Activated CD4-positive, CD25-positive, alpha-beta regulatory T cell (primary cell): ENCODE measurements at places on chromosomes 1 and 21.

DNA sequence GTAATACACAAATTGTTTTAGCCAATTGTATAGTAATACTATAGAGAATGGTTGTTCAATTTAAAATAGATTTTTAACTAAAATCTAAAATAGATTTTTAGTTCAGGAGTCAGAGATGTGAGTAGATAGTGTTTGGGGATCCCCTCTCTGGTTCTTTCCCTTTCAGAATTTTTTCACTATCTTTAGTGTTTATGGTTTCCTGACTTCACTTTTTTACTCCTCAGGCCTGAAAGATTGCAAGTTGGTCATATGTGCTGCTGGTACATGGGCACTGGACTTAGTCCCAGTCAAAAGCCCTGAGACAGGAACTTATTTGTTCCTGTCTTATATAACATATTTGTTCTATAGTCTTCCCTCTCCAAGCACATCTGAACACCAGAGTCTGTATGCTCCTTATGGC lies 96.8 kb upstream of the ATP1B1 start:
- DNase-seq = no peak

DNA sequence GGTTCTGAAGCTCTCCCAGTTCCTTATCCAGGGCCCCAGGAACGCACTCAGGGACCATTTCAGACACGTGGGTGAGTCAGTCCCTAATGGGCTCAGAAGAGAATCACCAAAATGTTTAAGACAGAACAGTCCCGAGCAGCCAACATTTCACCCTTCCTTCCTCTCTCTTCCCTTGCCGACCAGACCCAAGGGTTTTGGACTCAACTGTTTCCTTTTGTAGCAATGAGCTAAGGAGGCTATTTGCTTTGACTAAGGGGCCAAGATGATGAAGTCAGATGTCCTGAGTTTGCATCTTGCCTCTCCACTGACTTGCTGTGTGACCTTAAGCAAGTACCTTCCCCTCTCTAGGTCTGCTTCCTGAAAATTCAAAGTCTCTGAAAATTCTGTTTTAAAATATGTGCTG lies 472.3 kb upstream of the VAMP3 start:
- DNase-seq = no peak

DNA sequence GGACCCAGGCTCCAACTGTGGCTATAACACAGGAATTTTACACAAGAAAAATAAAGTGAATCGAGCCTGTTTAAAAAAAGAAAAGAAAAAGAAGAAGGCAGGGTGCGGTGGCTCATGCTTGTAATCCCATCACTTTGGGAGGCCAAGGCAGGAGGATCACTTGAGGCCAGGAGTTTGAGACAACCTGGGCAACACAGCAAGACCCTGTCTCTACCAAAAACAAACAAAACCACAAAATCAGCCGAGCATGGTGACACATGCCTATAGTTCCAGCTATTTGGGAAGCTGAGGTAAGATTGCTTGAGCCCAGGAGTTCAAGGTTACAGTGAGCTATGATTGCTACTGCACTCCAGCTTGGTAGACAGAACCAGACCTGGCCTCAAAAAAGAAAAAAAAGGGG lies 17.7 kb downstream of the MTF1 start:
- no peak for DNase-seq

- no peak for DNase-seq
Observed at GRCh38 chr1:76865696-76866286, 1.5 kb upstream of the ST6GALNAC5 start.

- DNase-seq = peak; percentile 53
Observed at GRCh38 chr1:207797229-207797973, 45.5 kb downstream of the CD46 start.

GRCh38 chr1:58011978-58012377 lies 534.5 kb downstream of the OMA1 start:
- DNase-seq = no peak

- no peak for DNase-seq
Observed at GRCh38 chr1:11981378-11982009, 1.2 kb downstream of the MFN2 start.

DNA sequence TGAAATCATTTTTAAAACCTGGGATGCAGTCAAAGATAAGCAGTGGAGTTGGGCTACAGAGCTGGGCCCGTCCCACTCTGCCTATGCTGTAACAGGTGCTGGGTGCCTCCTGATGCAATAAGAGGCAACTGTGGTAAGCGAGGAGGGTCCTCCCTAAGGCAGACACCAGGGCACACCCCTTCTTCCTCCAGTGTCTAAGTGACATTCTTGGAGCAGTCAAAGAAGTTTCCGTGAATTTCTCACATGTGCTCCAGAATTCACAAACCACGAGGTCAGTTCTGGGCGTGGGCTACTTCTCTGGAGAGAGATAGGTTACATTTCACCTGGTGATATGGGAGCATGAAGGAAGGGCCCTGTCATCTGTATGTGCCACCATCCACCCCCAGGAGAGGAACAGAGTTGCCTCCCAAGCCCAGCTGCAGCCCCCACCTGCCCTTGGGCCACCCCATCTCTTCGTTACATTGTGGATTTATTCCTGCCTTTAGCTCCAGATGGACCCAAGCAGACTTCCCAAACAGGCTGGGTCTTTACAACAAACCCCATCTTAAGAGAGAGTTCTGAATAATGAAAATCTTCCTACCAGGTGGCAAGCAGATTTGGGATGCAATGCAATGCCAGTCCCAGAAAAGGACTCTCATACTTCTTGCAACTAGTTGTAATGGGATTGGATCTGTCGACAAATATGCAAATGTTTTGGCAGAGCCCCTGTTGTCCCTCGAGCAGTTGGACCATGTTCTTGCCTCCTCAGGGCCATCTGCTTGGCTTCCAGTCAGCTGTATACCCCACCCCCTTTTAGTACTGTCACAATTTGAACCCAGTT lies 82.5 kb upstream of the CNTN2 start:
- DNase-seq = no peak

DNA sequence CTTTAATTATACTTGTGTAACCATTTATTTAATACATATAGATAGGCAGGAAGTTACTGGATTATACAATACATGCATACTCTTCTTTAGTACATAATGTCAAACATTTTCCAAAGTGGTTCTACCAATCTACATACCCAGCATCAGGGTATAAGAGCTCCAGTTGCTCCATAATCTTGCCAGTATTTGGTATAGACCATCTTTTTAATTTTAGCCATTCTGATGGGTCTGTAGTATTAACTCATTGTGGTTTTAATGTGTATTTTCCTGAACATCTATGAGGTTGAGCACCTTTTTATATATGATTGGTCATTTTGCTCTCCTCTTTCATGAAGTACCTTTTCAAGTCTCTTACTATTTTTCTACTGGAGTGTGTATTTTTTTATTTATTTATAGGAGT lies 32.1 kb downstream of the EBNA1BP2 start:
- no peak for DNase-seq

GRCh38 chr1:87250336-87250735 lies 78.3 kb upstream of the LMO4 start:
- no peak for DNase-seq

DNA sequence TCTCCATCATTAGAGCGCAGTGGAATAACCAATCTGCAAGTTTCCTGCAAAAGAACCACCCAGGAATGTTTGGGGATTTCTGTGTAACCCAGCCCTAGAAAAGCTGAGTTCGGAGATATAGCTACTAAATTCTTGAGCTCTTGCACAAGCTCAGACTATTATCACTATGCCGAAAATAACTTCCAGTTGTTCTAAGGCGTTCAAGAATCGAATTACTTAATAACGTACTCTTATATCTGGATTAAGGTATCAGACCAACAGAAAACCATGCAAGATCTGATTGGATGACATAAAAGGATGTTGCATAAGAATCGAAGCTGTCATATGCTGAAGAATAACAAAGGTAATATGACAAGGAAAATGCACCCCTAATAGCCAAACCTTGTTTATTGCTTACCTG lies 7.5 kb upstream of the LAMC2 start:
- DNase-seq = no peak

DNA sequence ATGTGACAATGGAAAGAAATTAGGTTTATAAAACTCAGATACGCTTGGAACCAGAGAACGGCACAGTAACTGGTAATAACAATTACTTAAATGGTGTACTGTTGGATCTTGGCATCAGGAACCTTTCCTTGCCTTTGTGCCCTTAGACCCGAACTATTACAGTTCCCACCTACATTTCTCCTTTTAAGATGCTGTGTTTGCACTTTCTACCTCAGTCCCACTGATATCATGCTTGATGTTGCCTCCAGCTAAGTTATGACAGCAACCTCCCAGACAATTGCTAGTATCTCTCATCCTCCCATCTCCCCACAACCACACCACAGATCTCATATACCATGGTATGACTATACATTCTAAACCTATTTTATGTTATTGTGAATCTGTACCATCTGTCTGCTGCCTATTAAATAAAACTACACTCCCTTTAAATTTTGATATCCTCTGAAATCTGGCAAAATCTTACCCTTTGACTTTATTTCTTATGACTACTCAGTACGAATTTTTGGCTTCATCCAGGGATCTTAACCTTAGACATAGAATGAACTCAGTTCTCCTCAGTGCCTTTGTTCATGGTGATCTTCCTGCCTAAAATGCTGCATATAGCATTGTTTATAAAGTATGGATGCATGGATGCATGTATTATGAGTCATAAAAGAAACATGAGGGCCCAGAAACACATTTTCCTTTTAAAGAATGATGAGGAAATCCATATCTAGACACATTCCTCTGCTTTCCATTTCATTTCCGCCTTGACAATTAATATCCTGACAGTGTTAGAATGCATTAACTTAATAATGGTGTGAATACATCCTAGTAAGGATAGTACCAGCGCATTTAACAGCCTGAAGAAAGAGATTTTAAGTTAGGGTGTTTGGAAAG lies 64.1 kb downstream of the LRRC8D start:
- no peak for DNase-seq

GRCh38 chr1:153399401-153400055 lies 8.7 kb upstream of the S100A8 start:
- no peak for DNase-seq

- DNase-seq = no peak
Observed at GRCh38 chr1:180842052-180842451, 70.6 kb upstream of the KIAA1614 start.

GRCh38 chr1:43861988-43862735 lies 71.4 kb upstream of the ARTN start:
- no peak for DNase-seq

- no peak for DNase-seq
Observed at GRCh38 chr21:14922980-14923379, 141.8 kb downstream of the NRIP1 start.

GRCh38 chr1:230495891-230496385 lies 69.8 kb upstream of the PGBD5 start:
- DNase-seq = no peak

DNA sequence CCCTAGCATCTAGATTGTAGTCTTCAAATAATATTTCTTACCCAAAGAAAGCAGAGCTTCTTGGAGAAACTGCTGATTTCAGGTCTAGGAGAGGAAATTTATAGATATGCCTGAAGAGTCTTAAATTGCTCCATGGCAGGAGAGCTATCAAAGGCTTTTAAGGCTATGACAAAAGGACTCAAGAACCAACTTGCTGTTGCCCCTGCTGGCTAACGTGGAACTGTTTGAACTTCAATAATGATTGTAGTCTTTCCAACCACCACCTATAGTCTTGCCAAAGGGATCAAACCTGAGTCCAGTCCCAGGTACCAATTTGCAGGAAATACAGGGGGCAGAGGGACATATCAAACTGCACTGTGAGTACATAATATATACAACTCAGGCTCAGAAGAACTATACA lies 336.2 kb upstream of the ESRRG start:
- no peak for DNase-seq

GRCh38 chr1:182608845-182609610 lies 4.8 kb upstream of the RGS16 start:
- no peak for DNase-seq

DNA sequence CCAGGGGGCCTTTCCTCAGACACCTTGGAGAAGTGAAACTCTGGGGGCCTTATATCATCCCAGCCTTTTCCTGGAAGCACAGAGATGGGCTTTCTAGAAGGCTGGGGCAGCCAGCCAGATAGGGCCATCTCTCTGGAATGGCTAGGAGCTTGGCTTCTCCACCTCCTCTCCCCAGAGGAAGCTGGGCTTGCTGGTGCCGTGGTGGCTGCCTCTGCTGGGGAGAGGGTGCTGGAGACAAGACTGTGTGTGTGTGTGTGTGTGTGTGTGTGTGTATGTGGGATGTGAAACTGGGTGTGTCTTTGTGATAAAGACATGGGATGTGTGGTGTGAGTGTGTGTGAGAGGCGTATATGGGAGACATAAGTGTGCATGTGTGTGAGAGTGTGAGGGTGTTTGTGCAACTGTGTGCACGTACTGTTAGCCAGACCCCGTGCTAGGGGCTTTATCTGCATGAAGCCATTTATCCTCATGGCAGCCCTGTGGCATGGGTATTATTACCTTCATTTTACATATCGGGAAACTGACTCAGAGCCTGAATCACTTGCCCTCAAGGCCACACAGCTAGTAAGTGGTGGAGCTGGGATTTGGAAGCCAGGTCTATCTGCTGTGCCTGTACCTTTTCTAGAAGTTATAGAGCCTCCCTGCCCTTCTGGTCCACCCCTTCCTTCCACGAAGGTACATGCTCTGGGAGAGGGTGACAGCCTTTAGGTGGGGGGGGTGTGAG lies 44.2 kb downstream of the PTPRU start:
- DNase-seq = no peak

DNA sequence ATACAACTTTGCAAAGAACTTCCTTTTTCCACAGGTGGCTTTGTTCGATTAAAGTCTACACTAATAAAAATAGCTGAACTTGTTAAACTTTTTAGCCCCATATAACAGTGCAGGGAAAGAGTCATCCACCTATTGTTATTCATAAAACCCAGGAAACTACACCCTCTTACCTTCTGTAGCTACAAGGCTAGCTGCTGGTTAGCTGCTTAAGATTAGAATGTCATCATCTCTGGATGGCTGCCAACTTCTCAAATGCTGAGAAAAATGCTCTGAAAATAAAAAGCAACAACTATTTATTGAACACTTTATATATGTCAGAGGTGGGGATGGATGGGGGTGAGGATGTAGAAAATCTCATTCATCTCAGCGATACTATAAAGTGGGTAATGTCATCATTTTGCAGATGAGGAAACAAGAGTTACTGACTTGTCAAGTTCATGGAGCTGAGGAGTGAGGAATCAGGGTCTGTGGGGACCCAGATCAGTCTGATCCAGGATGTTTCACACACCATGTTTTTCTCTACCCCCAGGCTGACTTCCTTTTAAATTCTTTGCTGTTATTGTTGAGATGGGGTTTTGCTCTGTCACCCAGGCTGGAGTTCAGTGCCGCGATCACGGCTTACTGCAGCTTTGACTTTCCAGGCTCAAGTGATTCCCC lies 17.1 kb downstream of the ATP5PF start:
- no peak for DNase-seq

- DNase-seq = no peak
Observed at GRCh38 chr1:165287781-165288180, 68.7 kb downstream of the LMX1A start.

GRCh38 chr1:233215135-233215760 lies 80.3 kb downstream of the PCNX2 start:
- no peak for DNase-seq

DNA sequence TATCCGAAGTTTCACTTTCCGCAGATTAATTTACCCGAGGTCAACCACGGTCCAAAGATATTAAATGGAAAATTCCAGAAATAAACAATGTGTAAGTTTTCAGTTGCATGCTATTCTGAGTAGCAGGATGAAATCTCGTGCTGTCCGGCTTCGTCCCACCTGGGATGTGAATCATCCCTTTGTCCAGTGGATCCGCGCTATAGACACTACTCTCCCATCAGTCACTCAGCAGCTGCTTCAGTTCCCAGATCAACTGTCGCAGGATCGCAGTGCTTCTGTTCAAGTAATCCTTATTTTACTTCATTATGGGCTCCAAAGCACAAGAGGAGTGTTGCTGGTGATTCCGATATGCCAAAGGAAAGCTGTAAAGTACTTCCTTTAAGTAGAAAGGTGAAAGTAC lies 8.3 kb upstream of the LRP8 start:
- no peak for DNase-seq

- no peak for DNase-seq
Observed at GRCh38 chr1:178580096-178580495, 67.2 kb downstream of the TEX35 start.
